ENCODE measurements at places on chromosomes 5 and 9. TPM values are rescaled to one million over a fixed set of nuclear protein-coding genes. Genes with fewer than 3 reads are reported as not detected.

DNA sequence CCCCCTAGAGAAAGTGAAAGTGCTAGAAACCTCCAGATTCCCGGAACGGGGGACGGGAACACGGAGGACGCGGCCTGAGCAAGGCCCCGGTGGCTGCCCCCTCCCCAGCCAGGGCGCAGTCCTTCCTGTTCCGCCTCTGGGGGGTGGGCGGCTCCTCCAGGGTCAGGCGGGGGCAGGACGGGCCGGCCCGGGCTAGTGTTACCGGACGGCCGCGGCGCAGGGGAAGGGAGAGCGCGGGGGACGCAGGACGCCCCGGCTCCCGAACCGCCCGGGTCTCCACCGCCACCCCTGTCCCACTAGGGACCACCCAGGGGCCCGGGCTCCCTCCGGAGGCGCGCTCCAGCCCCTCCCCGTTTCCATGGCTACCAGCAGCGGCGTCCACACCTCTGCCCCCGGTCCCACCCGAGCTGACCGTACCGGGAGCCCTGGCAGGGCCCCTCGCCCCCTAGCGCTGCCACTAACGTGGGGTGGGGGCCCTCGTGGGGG lies 579 bp downstream of the SLC12A7 start:
- peak; percentile 60 for DNase-seq

GRCh38 chr5:173602423-173602822 lies 14.0 kb downstream of the BOD1 start:
- DNase-seq = peak; percentile 50

GRCh38 chr9:71966601-71967000 lies 55.2 kb downstream of the C9orf85 start:
- peak; percentile 66 for DNase-seq

- no peak for DNase-seq
These were observed 42.7 kb upstream of the LIFR start for GRCh38 chr5:38598994-38599617.

DNA sequence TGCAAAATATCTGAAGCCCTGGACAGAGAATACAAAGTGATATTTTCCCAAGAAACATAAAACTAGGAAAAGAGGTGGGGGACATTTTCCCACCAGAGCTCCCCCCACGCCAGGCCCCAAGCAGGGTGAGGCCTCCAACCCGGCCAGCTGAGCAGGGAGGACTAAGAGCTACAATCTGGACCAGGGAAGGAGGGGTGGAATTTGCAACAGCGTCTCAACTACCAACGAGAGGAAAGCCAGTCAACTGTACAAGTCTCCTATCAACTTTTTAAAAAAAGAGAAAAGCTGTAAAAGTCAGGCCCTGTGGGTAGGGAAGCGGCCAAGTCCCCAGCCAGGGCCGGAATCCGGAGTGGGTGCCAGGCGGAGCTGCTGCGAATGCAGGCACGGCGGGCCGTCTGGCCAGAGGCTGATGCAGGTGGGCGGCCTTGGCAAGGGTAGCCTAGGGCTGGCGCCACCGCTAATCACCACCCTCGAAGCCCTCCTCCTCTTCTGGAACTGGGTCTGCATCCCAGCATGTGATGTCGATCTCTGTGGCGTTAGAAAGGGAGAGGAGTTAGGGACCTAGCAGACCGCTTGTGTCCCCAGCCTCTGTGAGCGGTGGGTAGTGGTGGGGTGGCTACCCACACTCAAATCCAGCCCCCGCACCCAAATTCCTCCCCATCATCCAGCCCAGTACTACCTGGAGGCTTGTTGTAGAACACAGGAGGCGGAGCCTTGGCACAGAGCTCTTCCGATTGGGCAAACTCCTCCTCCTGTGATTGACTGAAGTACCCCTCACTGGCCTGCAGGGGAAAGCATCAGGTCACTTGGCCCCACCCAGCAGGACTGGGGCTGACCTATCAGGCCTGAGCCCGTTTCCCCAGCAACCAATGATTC lies 10.6 kb downstream of the PRR7 start:
- peak; percentile 100 for DNase-seq

- no peak for DNase-seq
These were observed 21.2 kb upstream of the IL31RA start for GRCh38 chr5:55829956-55830355.

DNA sequence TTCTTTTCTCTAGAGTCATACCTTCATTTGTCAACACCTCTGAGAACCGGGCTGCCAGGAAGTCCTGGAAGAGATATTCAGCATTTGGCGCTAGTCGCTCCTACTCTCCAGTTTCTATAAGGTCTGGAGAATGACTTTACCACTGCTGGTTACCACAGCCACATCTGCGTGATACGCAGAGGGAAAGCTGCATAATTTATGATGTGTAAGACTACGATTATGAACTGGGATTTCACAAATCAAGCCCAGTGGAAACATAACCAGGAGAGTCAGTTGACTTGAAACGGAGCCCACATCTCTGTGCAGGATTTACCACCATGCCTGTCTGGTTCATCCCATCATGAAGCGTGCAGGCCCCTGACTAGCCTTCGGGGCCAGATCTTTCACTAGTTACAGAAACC lies 72.6 kb downstream of the FGF1 start:
- no peak for DNase-seq

DNA sequence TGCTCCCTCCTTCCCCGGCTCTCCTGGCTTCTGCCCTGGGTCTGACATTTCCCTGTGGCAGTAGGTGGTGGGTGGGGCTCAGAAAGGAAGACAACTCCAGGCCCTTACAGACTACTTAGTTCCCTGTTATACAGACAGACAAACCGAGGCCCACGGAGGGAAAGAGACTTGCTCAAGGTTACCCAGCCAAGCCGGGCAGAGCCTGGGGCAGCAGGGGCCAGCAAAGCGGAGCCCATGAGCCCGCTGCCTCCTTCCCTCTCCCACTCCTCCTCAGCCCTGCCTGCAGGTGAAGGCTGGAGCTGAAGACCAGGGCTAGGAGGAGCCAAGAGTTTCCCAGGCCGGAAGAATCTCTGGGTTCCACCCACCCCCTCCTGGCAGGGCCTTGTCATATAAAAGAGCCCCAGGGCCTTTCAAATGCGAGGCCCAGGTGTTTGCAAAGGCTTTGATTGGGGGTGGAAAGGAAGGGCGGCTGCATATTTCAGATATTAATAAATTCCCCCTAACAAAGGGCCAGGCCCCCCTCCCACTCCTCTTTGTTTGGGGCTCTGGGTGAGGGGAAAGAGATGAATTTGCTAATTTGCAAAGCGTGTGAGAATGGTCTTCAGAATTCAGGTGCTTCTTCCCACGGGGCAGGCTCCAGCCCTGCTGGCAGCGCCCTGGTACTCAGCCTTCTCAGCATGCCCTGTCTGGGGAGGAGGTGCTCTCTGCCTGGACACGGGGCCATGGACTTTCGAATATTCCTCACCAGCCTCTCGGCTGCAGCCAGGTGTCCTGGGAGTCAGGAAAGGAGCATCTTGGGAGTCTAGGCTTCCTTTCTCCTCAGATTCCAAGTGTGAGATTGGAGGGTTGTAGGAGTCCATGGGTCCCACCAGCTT lies 21.5 kb downstream of the SLC6A7 start:
- peak; percentile 85 for DNase-seq

DNA sequence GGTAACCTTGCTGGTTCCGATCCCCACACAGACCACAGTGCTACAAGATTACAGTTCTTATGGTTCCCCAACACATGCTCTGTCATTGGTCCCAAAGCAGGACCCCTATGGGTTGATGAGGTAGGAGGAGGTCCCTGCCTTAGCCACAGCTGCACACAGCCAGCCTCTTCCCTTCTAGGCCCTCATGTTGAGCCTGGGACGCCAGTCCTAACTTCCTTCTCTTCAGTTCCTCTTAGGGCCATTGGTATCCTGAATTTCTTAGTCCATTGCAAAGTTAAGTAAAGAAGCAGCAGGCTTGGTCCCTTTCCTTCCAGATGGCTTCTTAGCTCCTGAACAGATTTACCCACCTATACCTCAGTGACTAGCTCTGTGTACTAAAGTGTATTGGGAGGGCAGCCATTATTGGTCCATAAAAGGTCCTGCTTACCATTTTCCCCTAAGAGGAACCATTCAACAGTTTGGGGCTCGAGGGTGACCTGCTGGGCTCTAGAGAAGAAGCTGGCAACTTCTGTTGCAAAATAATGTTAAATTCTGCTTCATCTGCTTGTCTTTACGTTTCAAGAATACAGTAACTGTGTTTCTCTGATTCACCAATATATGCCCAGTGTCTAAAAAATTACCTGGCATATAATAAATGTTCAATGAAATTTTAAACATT lies 50.2 kb downstream of the PDCD1LG2 start:
- no peak for DNase-seq

DNA sequence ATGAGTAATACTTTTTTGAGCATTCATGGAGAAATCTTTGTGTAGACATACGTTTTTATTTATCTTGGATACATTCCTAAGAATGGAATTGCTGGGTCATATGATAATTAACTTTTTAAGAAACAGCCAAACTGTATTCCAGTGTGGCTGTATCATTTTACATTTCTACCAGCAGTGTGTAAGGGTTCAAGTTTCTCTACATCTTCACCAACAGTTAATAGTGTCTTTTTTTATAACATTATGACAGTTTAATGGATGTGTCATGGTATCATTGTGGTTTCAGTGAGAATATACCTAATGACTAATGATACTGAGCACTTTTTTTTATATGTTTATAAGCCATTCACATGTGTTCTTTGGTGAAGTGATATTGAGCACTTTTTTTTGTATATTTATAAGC lies 52.4 kb downstream of the NIPBL start:
- no peak for DNase-seq

DNA sequence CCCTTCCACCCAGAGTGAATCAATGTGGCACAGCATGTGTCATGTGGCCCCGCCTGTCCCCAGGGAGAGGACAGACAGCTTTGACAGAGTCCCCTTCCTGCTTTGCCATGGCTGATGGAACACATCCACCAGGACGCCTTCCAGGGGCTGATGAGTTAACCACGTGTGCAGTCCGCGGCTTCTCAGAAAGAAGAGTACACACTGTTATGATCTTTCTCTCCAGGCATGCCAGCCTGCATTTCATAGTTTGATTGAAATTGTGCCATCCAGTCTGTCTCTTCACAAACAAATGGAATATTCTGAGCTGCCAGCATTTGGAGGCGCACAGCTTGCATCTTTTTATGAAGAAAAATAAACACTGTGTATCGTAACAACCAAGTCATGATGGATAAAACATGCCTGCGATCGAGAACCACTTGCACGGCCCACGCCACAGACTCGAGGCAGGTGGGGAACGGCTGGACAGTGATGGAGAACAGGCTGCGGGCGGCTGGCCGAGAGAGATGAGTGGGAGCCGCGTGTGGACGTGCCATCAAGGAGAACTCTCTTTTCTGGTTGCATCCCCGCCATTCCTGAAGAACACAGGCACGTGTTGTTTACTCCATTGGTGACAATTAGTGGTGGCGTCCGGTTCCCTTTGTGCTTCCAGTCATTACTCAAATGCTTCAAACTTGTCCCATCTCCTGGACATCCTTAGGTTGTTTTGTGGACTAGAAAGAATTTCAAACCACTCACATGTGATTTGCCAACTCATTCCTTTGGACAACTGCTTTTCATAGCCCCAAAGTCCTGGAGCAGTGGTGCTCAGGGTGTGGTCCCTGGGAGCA lies 220.2 kb downstream of the AGTPBP1 start:
- no peak for DNase-seq

- DNase-seq = no peak
These were observed 48.8 kb downstream of the MAST4 start for GRCh38 chr5:66645039-66645438.

GRCh38 chr5:72515211-72515610 lies 8.0 kb upstream of the ZNF366 start:
- no peak for DNase-seq

DNA sequence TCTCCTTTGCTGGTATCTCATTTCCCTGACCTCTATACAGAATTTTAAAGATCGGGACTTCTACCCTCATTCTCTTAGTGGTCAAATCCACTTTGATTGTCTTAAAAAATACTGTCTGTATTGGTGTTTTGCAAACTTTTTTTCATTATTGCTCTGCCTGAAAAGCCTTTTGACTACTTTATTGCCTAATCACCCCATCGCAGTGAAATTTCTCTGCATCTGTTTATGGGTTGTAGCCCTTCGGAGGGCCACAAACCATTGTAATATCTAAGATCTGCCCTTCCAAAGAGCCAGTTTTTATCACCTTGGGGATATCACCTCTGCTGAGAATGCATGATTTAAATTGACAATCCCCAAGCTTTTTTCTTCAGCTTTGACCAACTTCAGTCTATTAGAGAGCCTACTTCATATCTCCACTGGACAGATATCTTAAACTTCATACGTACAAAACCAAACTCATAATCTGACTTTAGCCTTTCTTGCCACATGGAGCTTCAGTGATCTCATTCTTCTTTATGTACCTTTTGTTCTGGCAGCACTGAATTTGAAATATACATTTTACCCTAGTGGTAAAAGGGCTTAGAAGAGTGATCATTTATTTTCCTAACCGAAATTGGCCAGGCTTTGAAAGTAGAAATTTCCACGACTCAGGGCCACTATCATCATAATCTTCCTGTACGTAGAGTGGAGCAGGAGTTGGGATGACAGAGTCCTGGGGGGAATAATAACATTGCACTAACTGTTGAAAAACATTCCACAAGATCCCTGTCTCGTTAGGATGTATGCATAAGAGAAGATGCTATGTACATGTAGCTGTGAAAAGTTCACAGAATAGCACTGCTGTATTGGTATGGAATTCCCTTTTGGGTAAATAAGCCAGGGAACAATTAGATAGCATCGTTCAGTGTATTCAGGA lies 21.4 kb downstream of the KIF2A start:
- DNase-seq = no peak

DNA sequence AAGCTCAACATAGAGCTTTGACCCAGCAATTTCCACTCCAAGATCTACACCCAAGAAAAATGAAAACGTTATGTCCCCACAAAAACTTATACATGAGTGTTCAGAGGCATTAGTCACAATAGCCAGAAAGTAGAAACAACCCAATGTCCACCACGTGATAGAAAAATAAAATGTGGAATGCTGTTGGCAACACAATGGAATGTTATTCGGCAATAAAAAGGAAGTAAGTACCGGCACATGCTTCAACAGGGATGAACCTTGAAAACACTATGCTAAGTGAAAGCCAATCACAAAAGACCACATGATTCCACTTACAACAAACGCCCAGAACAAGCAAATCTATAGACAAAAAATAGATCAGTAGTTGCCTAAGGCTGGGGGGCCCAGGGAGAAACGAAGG lies 6.0 kb downstream of the UBQLN1 start:
- peak; percentile 10 for DNase-seq

DNA sequence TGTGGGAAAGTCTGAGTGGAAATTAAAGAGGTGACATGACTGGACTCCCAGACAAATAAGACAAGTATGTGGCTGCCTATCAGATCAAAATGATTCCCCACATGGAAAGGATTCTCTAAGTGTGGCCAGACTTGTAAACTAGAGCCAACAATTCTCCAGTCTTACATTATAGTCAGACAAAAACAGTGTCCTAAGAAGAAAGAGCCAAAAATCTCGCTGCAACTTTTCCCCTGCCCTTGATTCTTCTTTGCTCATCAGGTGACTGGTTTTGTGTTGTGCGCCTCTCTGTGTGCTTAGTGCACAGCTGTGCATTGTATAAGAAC lies 164.2 kb upstream of the TARS1 start:
- DNase-seq = no peak

GRCh38 chr5:100832252-100833230 lies 70.5 kb downstream of the ST8SIA4 start:
- DNase-seq = no peak

- no peak for DNase-seq
These were observed 1068.7 kb downstream of the CDH12 start for GRCh38 chr5:21784487-21784886.

The CD14 gene
- not detected for total RNA-seq

The ABO gene
- 0.28 TPM for total RNA-seq

The KCNIP1 gene
- 0.31 TPM for total RNA-seq

The ENHO gene
- 9.2 TPM for total RNA-seq

The AGXT2 gene
- not detected for total RNA-seq

The UBTD2 gene
- total RNA-seq = 46.3 TPM

The AQP3 gene
- 3.8 TPM for total RNA-seq

The MCC gene
- 10.1 TPM for total RNA-seq
